NCI-H2107 (cell line): ENCODE measurements at places on chromosomes 4 and X.
A peak's percentile ranks its signal among the peaks of the same experiment; 100 is the strongest.

DNA sequence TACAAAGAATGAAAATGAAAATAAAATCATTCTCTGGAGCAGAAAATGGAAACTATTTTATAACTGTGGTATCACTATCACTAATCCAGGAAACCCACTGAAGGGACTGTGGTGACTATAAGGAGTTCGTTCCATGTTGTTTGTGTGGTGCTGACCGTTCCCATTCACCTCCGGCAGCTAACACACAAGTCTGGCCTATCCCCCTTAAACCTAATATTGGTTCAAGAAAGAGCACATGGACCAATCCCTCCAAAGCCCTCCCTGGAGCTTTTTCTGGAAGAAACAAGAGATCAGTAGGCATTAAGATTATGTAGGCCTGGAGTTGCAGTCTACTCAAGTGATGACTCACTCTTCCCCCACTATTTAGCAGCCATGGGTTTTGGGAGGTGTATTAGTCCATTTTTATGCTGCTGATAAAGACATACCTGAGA is 25.9 kb upstream of the FAM241A start:
- DNase-seq, result no peak

- no peak for DNase-seq
These were observed 31.1 kb downstream of the METTL14 start for GRCh38 chr4:118716304-118716703.

- no peak for DNase-seq
These were observed 1.5 kb downstream of the TRIM2 start for GRCh38 chr4:153205757-153206156.

DNA sequence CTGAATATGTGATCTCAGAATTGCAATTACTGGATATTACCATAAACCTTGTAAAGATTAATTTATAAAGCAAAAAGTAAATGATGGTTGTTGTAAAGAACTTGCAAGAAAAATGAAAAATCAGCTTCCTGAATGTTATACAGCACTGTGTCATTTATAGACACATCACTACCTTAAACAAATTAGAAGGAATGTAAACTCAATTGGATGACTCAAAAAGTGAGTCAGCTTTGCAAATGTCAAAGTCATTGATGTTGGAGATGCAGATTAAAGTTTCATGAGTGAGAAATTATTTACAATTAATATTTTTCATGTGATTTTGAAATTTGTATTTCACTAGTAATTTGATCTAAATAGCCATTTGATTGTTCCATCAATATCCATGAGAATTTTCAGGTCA is 193.2 kb downstream of the RAPGEF2 start:
- DNase-seq, result no peak

- no peak for DNase-seq
These were observed 11.7 kb downstream of the LRP2BP start for GRCh38 chr4:185384061-185384460.

DNA sequence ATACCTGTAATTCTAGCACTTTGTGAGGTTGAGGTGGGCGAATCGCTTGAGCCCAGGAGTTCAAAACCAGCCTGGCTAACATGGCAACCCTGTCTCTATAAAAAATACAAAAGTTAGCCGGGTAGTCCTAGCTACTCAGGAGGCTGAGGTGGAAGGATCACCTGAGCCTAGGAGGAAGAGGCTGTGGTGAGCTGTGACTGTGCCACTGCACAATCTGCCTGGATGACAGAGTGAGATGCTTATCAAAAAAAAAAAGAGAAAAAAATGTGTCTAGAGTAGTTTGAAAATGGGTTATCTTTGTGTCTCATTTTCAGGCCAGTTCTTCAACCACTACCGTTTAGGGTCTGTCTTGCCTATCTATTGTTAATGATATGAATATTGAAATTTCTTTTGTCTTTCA is 98.1 kb downstream of the EGF start:
- no peak for DNase-seq

DNA sequence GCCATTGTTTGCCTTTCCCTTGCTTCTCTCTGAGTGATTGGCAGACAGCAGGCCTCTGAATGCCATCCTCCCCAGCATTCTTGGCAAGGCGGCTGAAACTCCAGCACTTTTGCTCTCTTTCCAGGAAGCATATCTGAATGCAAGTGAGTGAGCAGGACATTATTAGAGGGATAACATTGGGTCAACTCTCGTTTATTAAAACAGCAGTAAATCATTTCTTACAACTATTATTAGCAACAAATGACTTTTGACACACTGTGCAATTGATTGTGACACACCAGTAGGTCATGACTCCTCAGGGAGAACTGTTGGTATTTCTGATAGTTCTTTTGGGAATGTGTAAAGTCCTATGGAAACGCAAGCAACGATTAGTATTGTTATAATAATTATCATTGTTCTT is 103.8 kb downstream of the EFNB1 start:
- no peak for DNase-seq

GRCh38 chr4:113057891-113058290 is 8.4 kb downstream of the ANK2 start:
- no peak for DNase-seq

- no peak for DNase-seq
These were observed 3.8 kb downstream of the RGS12 start for GRCh38 chr4:3296651-3297050.

DNA sequence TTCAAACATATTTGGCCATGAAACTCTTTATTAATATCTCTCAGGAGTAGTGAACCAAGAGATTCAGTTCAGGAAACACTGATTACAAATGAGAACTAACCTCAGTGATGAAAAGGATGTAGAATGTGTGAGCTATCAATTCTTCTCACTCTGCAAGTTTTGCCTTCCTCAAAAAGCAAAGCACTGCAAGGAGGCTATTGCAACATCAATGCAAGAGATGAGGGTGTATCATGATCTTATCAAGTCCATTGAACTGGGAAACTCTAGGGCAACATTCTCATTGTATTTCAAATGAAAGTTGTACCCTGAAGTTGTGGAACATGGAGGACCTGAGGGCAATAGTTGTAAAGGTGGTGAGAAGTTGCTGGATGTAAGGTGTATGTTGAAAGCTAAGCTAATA is 56.4 kb upstream of the VEGFC start:
- DNase-seq, result no peak

- no peak for DNase-seq
These were observed 319.0 kb upstream of the INTU start for GRCh38 chr4:127313767-127314166.

DNA sequence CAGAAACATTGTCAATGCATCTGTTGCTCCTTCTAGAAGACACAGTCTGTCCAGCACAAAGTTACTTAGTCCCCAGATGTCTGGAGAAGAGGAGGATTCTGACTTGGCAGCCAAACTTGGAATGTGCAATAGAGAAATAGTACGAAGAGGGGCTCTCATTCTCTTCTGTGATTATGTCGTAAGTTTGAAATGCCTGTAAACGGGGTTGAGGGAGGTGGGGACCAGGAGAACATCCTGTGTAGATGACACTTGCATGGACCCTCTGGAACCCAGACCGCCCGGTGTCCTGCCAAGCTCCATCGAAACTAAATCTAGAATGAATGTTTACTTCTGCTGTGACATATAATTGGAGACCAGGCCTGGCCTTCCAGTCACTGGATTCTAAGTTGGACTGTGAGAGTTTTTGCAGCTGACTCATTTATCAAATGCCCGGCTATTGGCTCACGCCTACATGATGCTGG is 45.0 kb upstream of the MSANTD1 start:
- DNase-seq, result no peak

GRCh38 chr4:145879598-145879997 is 59.0 kb downstream of the ZNF827 start:
- DNase-seq, result no peak

DNA sequence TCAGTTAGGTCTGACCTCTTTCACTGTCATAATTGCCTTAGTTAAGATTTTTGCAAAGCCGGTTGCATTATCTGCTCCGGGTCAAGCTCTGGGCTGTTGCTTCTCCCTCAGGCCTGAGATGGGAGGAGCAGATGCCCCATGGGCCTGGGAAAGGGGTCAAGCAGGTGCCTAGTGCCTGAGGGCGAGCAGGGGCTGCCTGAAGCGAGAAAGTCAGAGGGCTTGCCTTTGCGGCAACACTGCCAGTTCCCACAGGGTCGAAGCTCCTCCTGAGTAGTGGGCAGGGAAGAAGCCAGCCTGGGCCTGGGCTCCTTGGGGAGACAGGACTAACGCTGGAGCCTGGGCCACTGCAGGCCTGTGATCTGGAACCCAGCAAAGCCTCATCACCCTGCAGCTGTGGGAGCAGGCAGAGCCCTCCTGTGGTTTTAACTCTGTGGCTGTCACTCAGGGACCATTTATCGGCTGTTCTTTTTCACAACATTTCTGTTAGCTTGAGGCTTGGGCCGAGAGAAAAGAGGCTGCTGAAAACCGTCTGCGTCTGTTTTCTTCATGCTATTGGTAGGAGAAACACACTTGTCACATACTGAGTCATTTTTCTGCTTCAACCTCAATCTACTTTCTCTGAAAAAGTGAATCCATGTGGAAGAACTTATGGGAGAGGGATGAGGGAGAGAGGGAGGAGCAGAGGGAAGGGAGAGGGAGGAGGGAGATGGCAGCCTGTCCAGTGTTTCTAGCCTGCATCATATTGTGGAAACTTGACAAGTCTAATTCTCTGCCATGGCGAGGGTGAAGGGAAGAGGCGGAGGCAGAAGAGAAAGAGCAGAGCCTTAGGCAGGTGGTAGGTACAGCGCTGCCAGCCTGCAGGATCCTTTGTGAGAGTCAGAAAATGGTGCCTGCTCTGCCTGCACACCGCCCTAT is 68.4 kb downstream of the RHOH start:
- DNase-seq, result no peak

GRCh38 chrX:17750436-17750835 is 13.1 kb downstream of the SCML1 start:
- DNase-seq, result no peak

- no peak for DNase-seq
These were observed 91.1 kb downstream of the PPP3CA start for GRCh38 chr4:101256222-101256621.

GRCh38 chr4:123830930-123831329 is 434.3 kb downstream of the SPRY1 start:
- no peak for DNase-seq

DNA sequence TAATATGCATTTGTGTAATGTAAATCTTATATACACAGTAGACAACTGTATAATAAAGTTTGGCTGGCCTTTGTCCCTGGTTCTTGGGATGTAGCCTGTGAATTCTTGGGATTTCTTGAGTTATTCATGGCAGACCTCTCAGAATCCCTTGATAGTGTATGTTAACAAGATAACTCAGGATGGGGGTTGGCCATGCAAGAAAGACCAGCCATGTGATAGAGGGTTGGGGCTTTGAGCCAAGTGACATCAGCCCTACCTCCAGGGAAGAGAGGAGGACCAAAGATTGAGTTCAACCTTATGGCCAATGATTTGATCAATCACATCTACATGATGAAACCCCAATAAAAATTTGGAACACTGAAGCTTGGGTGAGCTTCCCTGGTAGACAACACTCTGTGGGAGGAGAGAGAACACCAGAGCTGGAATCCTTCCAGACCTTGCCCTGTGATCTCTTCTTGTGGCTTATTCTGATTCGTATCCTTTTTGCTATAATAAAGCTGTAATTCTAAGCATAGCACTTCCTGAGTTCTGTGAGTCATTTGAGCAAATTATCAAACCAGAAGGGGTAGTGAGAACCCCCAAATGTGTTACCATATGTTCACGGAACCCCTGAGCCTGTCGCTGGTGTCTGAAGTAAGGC is 11.3 kb downstream of the SLC2A9 start:
- DNase-seq, result no peak

- no peak for DNase-seq
These were observed 1176.2 kb downstream of the PCDH7 start for GRCh38 chr4:31896349-31896748.

- DNase-seq, result peak; percentile 31
These were observed 7.9 kb upstream of the AMBN start for GRCh38 chr4:70583952-70584834.

- no peak for DNase-seq
These were observed 25.9 kb downstream of the ENPEP start for GRCh38 chr4:110501826-110502225.

GRCh38 chr4:6085028-6085690 is 66.9 kb upstream of the C4orf50 start:
- no peak for DNase-seq

GRCh38 chr4:53132132-53132891 is 233.5 kb downstream of the SCFD2 start:
- DNase-seq, result no peak

DNA sequence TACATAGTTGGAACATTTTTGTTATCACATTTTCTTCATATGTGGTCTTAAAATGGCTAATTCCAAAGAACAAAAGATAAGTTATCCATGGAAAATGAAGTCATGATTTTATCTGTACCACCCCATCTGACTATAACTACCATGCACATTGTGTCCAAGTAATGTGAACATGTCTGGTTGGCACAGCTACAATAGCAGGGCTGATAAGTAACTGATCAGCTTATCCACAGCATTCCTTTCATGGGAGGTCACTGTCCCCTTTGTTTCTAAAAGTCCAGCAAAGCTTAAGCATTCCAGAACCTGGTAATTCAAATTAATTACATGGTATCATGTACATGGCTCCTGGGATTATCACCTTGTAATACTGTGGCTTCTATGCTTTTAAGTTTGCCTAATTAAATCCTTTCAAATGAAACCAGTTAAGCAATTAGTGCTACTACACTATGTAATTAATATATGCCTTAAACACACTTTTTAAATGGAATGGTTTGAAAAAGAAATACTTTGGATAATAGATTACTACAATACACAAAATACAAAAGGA is 21.1 kb upstream of the SORBS2 start:
- no peak for DNase-seq

DNA sequence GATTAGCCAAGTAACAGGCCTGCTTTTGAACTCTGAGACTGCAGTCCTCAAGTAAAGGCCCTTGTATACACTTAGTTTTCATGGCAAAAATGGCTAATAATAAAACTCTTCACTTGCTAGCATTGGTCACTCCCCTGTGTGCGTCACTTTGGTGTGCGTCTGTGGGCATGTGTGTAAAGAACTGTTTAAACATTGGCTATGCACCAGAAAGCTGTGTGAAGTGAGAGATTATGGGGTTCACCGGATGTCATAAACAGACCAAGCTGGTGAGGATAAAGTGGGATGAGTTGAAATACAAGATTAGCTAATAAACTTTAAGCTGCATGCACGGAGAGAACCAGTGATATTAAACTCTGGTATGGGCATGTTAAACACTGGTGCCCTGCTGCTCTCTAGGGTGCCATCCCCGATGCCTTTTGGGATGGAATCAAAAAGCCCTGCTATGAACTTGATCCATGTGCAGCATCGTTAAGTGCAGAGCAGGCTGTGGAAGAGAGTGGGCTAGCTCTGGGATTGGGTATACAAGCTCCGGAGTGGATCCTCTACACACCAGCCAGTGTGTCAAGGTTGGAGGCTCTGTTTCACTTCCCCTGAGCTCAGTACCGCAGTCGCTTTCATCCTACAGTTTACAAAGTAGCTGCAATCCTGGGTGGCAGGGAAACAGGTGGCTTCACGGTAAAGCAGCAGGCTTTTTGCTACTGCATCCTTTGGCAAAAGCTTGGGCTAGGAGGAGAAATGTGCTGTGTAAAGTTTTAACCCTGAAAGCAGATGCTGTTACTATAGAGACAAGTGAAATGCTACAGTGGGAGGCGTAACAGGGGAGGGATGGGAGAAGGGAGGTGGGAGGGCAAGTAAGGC is 108.3 kb upstream of the SLC4A4 start:
- no peak for DNase-seq

GRCh38 chr4:38560340-38560739 is 103.7 kb upstream of the KLF3 start:
- DNase-seq, result no peak

GRCh38 chr4:24143741-24144140 is 253.9 kb upstream of the PPARGC1A start:
- DNase-seq, result no peak

GRCh38 chrX:136128743-136129142 is 18.6 kb upstream of the FHL1 start:
- no peak for DNase-seq

GRCh38 chr4:57233386-57233785 is 123.2 kb upstream of the IGFBP7 start:
- no peak for DNase-seq
